Pericardium fibroblast (primary cell): ENCODE measurements at places on chromosomes 2 and 18. TPM values are rescaled to one million over a fixed set of nuclear protein-coding genes. Genes with fewer than 3 reads are reported as not detected.

The DAW1 gene
- total RNA-seq, result 1.5 and 7.5 TPM in 2 replicates

The KCNS3 gene
- 1.2 TPM in 1 of 2 replicates, not detected in the other for total RNA-seq

The MYL1 gene
- total RNA-seq, result 22.5 TPM in 1 of 2 replicates, not detected in the other

The RMND5A gene
- 15.2 and 34.8 TPM in 2 replicates for total RNA-seq

The GBX2 gene
- not detected in 2 replicates for total RNA-seq

The CD302 gene
- total RNA-seq, result 18.7 and 31.6 TPM in 2 replicates

The C1QL2 gene
- total RNA-seq, result not detected in 2 replicates

The ZBTB7C gene
- total RNA-seq, result 0.82 and 0.85 TPM in 2 replicates

The LRRTM4 gene
- not detected in 2 replicates for total RNA-seq

The ARPC2 gene
- 230 and 471 TPM in 2 replicates for total RNA-seq

The FIGN gene
- total RNA-seq, result 0.09 and 1.3 TPM in 2 replicates

The CCDC74A gene
- 12.3 and 16.9 TPM in 2 replicates for total RNA-seq

The MRPS9 gene
- 13.2 and 13.4 TPM in 2 replicates for total RNA-seq

The POTEF gene
- total RNA-seq, result not detected in 2 replicates
